Left renal cortex interstitium (tissue), 4 donors: ENCODE measurements at places on chromosomes 12 and 14. TPM values are rescaled to one million over a fixed set of nuclear protein-coding genes. Genes with fewer than 3 reads are reported as not detected.
A peak's percentile ranks its signal among the peaks of the same experiment; 100 is the strongest.

GRCh38 chr12:90543841-90544240 is 411.1 kb downstream of the CCER1 start:
- DNase-seq = no peak

Gene P2RX7
- polyA plus RNA-seq = 1.1 TPM

DNA sequence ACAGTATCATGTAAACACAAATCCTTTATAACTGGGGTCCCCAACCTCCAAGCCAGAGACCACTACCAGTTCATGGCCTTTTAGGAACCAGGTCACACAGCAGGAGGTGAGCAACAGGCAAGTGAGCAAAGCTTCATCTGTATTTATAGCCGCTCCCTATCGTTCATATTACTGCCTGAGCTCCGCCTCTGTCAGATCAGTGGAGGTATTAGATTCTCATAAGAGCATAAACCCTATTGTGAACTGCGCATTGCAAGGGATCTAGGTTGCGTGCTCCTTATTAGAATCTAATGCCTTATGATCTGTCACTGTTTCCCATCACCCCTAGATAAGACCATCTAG is 49.9 kb downstream of the LRP6 start:
- DNase-seq = no peak

Gene GPR33
- not detected for polyA plus RNA-seq

- DNase-seq = no peak
These were observed 14.9 kb downstream of the RAB35 start for GRCh38 chr12:120101617-120102016.

DNA sequence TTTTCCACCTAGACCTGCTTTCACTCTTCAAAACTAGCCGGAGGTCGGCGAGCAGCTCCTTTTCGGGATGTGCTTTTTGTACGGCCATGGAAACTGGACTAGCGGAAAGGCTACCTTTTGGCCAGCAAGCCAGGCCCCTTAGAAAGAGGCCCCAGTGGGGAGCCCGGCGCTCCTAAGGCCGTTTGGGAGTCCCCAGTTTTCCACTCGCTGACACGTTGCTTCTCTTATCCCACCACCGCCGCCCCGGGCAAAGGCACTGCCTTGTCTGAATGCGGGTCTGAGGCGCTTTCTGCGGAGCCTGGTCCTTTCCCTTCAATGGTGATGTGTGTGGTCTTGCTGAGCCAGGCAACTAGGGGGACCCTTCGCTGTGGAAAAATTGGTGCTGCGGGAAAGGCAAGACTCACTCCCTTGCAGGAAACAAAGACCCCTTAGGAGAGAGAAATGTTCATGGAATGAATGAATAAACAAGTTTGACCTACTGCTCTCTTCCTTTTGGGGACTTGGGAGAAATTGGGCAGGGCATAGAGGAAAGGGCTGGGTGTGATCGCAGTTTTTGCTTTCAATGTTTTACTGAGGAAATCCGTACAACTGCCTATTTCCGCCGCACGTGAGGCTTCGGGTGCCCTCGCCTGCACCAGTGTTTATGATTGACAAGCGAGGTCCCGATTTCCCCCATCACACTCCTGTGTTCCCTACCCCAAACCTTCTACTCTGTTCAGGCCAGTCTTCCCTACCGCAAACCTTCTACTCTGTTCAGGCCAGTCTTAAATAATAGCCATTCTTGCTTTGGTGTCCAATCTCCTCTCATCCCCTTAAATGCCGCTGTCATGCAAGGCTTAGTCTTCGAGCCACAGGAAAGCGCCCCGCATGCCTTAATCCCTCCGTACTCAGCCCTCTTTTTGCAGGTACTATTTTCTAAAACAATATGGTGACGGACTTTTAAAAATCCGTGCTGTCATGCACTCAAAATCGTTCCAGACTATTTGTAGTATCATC is 1.0 kb upstream of the SLC38A2 start:
- peak; percentile 64 for DNase-seq

GRCh38 chr12:129821964-129822363 is 81.9 kb downstream of the TMEM132D start:
- no peak for DNase-seq

GRCh38 chr14:56112781-56113180 is 5.4 kb upstream of the PELI2 start:
- DNase-seq = no peak

Gene RHOJ
- 24.8 TPM for polyA plus RNA-seq

GRCh38 chr12:48765753-48766162 is 23.1 kb downstream of the ADCY6 start:
- DNase-seq = no peak

DNA sequence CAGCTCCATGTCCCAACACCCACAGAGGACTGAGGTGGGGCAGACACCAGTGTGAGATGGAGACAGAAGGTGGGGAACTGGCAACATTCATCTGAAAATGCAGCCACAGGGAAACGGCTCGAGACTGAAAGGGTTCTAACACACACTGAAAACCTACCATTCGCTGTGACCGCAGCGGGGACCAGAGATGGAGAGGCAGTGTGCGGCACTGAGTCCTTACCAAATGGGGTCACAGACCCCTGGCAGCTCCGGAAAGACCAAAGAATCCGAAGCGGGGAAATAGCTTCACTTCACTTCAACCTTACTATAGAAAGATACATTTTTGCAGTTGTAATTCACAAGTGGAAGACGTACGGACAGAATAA is 9.6 kb downstream of the BAG5 start:
- DNase-seq = no peak

GRCh38 chr12:41361738-41362137 is 173.6 kb downstream of the PDZRN4 start:
- no peak for DNase-seq

Gene LRRC10
- not detected for polyA plus RNA-seq

DNA sequence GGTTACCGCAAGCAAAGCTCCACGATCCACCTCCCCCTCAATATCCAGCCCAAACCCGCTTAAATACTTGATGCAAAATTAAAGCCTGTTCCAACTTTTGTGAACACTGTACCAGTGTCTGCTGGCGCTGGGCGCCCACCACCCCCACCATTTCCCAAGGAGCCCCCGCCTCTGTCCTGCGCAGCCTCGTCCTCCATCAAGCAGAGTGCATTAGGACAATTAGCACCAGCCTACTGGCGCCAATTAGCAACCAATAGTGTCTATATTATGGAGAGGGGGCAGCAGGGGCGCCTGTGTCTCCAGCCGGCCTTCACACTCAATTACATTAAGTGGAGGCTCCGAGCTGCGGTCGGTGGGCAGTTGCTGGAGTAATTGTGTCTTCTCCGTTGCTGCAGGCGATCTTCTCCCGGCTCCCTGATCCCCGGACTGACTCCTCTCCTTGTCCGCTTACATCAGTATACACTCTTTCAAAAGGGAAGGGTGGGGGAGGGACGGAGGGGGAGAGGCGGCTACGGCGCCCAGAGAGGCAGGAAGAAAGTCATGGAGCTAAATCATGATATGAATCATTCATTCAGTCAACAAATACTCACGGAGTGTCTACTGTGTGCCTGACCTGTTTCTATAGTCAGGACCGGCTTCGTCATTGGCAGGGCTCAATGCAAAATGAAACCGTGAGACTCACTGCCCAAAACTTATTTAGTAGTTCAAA is 707.3 kb downstream of the MED13L start:
- no peak for DNase-seq

DNA sequence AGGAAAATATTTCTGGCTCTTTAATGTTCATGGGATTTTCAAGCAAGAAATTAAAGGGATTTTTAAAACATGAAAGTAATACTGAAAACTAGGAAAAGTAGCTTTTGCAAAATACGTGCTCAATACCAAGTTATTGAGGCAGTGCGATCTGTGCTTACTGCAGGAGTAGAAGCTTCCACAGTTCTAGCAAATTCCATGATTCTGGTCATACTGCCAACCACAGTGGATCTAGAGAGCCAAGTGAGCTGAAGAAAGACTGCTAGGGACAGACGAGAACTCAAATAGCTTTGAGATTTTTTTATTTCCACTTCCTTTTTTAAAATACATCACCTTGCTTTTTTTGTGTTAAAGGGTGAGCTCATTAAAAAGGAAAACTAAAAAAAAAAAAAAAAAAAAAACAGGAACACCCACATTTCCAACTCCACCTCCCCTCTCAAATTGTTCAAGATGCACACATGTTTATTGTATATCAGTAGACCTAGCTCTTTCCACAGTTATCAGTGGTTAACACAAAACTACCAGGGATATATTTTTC is 26.2 kb downstream of the EGLN3 start:
- no peak for DNase-seq

GRCh38 chr14:49858383-49858782 is 5.8 kb upstream of the NEMF start:
- DNase-seq = no peak

DNA sequence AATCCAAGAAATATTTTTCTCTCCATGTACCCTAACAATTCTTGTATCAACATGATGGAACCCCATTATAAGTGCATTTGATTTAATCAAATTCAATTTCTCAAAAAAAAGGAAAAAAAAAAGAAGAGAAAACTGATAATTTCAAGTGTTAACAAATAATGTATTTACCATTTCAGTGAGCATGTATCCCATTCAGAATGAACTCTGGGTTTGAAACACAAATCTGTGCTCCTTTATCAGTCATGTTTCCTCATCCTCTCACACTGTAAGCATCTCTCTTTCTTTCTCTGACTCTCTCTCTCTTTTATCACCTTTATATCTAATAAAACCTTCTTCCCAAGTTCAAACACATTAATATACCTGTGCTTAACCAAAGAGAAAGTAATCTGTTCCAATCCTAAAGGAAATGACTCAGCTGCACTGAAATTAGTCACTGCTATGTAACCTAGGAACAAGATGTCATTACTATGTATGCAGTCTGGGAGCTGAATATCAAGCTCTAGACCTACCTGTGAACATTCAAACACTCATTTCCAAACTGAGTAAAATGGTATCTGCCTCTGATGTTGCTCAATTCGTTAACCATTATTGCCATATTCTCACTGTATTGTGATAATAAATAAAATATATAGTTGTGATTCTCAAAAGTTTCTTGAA is 135.0 kb upstream of the LRIG3 start:
- DNase-seq = no peak

DNA sequence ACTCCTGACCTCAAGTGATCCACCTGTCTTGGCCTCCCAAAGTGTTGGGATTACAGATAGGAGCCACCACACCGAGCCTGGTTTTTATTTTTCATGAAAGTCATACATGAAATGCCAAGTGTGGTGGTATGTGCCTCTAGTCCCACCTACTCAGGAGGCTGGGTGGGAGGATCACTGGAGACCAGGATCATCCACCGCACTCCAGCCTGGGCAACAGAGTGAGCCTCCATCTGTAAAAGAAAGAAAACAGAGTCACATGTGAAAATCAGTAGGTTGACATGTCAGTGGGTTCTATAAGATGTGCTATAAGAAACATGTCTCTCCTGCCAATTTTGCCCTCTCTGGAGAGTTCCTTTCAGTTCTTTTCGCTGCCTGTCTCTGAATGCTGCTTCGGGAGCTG is 28.2 kb downstream of the ANKRD9 start:
- no peak for DNase-seq

DNA sequence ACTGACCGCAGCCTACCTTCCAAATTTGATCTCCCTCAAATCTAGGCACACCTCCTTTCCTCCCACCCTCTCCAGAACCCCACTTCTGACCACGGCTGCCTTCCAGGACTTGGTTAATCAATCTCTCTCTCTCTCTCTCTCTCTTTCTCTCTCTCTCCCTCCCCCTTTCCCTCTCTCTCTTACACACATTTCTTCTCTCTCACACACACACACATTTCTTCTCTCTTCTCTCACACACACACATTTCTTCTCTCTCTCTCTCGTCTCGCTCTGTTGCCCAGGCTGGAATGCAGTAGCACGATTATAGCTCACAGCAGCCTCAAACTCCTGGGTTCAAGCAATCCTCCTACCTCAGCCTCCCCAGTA is 521 bp upstream of the GMFB start:
- DNase-seq = no peak

GRCh38 chr12:60194678-60195077 is 598.8 kb downstream of the SLC16A7 start:
- DNase-seq = no peak

GRCh38 chr12:100393200-100393599 is 36.3 kb downstream of the SLC17A8 start:
- DNase-seq = no peak

DNA sequence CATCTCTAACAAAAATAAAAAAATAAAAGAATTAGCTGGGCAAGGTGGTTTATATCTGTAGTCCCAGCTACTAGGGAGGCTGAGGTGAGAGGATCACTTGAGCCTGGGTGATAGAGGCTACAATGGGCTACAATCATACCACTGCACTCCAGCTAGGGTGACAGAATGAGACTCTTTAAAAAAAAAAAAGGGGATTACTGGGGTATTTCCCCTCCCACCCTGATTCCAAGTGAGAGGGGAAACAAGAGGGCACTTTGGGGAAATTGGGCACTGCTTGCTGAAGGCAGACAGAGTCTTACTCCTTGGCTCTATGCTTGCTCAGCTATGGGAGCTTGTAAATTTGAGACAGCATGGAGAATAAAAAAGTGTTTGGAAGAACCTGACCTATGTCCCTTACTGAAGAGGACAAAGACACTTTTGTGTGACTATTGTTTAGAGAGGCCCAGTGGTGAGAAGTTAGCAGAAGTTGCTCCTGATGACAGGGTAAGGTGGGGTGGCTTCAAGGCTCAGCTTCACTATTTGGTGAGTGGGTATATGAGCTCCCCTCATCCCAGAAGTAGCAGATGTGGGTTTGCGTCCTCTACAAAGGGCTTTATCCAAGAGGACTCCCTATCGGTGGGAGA is 44.0 kb downstream of the KLRG1 start:
- DNase-seq = no peak

DNA sequence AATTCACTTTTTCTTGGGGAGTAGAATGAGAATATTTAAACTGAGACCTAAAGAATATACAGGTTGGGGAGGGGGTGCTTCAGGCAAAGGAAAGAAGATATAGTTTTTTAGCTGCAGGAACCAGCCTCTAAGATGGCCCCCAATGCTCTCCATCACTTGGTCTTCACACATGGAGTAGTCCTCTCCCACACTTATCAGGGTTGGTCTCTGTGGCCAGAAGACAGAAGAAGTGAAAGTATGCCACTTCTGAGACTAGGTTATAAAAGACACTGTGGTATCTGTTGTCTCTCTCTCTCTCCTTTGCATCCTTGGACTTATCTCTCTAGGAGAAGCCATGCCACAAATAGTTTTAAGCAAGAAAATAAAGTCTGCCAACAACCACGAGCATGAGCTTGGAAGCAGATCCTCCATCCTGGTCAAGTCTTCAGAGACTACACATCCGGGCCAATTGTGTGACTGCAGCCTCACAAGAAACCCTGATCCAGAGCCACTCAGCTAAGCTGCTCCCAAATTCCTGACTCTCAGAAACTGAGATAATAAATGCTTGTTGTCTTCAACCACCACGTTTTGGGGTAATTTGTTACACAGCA is 18.0 kb downstream of the PUS7L start:
- no peak for DNase-seq

Gene EIF2S3B
- polyA plus RNA-seq = 2.1 TPM

- no peak for DNase-seq
These were observed 392.0 kb downstream of the RPL10L start for GRCh38 chr14:46259536-46259935.

Gene OVCH1
- 0.31 TPM for polyA plus RNA-seq

Gene C12orf76
- 41.9 TPM for polyA plus RNA-seq

GRCh38 chr12:119994892-119995658 is 6.0 kb downstream of the BICDL1 start:
- no peak for DNase-seq

Gene ITGA5
- 39.9 TPM for polyA plus RNA-seq
